ENCODE measurements at places on chromosomes 2 and 18.

DNA sequence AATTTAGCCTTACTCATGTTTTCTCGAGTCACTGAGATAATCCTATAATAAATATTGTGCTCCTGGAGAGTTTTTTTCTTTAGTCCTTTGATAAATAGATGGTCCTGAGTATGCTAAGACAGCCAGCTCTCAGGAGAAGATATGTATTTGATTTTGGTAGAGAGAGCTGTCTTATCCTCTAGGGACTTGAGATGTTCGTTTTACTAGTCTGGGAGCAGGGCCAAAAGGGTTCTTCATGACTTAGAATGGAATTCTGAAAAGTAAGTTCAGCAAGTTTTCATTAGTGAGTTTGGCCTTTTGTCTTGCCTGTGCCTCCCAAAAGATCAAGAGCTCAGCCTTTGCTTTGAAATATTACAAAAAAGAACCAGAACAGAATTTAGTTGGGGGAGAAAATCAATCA is 246.7 kb downstream of the BABAM2 start:
- DNase-seq, result no peak

- DNase-seq, result no peak
Observed at GRCh38 chr18:36045241-36045991, 21.9 kb downstream of the RPRD1A start.

GRCh38 chr2:152488075-152488474 is 153.1 kb downstream of the FMNL2 start:
- no peak for DNase-seq

DNA sequence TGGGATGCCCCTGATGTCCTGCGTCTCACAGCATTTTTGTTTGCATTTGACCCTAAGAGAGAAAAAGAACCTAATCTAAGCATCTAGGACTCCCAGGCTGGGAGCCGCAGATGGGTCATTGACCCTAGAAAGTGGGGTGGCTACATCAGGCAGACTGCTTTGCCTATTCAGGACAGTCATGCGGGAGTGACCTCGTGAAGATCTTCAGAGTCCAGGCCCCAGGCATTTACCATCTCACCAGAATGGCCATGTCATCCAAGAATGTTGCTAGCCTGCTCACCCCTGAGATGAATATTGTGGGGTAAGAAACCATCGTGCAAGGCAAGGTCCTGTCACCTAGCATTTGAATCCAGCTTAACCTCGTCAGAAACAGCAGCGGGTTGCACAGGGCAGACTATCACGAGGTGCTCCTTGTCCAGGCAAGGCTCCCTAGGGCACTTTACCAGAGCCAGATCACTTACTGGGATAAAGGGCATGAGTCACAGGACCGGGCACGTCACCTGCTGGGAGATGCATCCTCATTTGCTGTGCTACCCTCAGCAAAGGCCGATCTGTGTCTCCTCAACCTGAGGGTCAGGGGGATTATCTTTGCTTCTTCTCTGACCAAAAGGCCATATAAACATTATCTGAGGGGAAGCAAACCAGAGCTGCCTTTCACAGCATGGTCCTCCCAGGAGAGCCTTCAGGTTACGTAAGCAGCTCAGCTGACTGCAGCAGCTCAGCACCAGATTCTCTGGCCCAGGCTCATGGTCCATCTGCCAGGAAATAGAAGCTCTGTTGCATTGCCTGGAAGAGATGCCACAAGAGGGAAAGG is 162.3 kb downstream of the ACKR3 start:
- no peak for DNase-seq

DNA sequence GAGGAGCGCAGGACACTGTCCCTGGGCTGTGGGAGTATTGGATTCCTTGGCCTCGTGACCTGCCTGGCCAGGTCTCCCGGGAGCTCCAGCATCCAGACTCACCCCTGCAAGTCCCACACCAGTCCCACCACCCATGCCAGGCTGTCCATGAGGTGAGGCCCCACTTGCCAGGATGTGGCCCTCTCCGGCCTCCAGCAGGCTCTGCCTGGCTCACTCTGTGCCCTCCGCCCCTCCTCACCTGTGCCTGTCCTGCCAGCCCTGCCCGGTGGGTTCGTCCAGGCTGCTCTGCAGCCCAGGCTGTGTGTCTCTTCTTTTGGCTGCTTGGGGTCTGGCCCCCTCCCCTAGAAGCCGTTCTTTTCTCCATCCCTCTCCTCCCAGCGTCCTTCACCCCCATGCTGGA is 436.8 kb upstream of the MYT1L start:
- DNase-seq, result no peak

- no peak for DNase-seq
Observed at GRCh38 chr2:207792244-207792785, 22.6 kb upstream of the FZD5 start.

GRCh38 chr2:32624812-32625211 is 3.0 kb upstream of the TTC27 start:
- no peak for DNase-seq

DNA sequence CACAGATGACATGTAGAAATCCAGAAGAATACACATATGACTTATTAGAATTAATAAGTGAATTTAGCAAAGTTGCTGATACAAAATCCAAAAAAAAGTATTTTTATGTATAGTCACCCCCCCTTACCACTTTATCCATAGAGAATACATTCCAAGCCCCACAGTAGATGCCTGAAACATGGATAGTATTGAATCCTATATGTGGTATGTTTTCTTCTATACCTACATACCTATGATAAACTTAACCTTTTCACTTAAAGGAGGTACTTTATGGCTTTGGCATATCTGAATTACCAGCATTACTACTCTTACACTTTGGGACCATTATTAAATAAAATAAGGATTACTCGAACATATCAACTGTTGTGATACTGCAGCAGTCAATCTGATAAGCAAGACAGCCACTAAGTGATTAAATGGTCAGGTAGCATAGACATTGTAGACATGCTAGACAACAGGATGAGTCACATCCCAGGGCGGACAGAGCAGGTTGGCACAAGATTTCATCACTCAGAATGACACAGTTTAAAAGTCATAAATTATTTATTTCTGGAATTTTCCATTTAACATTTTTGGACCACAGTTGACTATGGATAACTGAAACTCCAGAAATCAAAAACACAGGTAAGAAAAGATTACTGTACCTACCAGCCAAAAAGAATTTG is 208.2 kb upstream of the CHAC2 start:
- DNase-seq, result no peak

- DNase-seq, result no peak
Observed at GRCh38 chr18:26971409-26971808, 105.9 kb upstream of the AQP4 start.

DNA sequence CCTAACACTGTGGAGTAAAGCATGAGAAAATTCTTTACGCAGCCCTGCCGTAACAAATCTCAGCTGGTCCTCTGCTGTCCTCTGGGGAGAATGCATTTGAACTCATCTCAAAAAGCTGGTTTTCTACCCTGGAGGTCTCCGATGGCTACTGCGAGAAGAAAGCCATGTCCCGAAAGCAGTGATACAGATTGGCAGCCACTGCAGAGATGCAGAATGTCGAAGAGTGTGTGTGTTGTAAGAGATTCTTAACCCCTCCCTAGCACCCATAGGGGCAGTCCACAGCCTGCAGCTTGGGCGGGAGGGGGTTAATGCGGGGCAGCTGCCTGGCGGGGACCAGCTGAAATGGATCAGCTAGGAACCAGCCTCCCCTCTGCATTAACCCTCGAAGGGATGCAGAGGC is 235.9 kb downstream of the ZNF516 start:
- DNase-seq, result no peak

DNA sequence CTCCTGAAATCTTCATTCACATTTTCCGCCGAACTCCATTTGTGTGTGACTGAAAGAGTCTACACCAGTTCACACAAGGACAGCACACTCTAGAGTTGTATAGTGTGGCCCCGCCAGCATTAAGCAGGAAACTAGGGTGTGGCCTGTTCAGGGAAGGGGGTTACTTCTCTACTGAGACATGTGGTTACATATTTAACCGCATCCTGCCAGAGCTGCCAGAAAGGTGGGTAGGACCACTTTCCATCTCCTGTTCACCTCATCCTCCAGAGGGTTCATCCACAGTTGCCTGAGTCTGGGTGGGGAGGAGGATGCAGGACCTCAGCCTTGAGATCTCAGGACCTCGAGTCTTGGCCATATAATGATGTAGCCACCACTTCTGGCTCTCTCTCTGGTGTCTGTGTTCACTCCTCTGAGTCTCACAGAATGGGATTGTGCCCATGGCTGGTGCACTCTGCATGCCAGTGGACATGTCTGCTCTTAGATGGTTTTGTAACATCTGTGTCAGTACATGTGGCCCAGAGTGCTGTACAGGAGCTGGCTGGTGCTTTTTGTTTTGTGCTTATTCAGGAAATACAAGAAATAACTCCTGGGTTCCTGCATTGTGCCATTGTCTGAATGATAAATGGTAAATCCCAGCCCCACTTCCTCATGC is 7.7 kb upstream of the SP140L start:
- no peak for DNase-seq

DNA sequence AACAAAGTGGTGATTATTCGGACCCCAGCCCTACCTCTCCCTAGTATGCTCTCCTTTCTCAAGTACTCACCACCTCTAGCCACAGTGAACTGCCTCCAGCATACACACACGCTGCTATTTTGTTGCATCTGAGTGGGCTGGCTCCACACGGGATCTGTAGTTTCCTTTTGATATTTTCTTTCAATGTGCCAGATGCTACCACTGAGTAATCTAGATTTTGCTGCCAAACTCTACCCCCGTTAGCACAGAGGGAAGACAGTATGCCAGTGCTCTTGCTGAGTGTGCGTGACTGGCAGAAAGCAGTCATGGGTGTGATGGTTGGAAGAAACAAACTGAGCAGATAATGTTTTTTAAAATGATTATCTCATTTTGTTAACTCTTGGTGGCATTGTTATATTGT is 11.6 kb downstream of the CFLAR start:
- DNase-seq, result no peak

- DNase-seq, result no peak
Observed at GRCh38 chr2:74682501-74682900, 28.5 kb downstream of the SEMA4F start.

GRCh38 chr2:16189029-16189835 is 248.9 kb downstream of the MYCN start:
- no peak for DNase-seq

DNA sequence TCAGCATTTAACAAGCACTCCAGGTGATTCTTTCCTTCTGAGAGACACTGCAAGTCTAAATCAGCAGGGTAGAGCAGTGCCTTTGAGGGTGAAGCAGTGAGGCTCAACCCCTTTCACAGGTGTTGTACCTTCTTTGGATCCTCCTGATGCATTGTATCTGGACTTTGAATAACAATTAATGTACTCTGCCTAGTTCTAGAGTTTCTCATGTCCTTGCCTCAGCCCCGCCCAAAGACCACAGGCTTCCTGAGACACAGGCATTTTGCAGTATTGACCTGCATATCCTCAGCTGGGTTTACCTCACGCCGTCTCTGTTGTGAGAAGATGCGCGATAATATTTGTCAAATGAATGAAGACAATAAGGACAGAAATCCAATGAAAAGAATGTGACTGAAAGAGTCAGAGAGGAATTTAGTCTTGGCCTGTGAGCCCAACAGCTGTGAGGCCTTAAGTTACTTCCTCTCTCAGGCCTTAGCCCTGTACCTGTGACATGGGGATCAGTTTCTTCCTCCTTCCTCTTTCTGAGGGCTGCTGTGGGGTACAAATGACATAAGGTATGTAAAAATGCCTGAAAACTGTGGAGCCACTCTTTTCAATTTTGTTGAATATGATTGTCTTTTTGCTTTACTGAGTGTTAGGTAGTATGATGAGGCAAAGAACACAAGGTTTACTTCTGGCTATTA is 43.7 kb downstream of the WIPF1 start:
- DNase-seq, result no peak

DNA sequence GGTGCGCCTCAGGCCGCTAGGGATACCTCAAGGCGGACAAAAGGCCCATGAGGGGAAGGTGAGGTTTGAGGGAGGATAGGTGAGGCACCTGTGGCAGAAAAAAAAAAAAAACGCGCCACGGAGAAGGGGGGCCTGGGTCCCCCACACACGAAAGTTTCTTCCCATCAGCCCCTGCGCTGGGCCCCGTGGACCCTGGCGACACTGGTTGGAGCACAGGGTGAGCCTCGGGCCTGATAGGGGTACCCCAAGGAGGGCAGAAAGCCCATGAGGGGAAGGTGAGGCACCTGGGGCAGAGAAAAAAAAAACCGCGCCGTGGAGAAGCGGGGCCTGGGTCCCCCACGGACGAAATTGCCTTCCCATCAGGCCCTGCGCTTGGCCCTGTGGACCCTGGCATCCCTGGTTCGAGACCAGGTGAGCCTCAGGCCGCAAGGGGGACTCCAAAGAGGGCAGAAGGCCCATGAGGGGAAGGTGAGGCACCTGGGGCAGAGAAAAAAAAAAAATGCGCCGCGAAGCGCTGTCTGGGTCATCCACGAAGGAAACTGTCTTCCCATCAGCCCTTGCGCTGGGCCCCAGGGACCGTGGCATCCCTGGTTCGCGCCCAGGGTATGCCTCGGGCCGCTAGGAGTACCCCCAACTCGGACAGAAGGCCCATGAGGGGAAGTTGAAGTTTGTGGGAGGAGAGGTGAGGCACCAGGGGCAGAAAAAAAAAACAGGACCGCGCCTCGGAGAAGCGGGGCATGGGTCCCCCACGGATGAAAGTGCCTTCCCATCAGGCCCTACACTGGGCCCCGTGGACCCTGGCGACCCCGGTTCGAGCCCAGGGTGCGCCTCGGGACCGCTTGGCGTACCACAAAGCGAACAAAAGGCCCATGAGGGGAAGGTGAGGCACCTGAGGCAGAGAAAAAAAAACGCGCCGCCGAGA is 226.2 kb downstream of the CCDC74A start:
- DNase-seq, result no peak

GRCh38 chr2:3557639-3558204 is 411 bp downstream of the RNASEH1 start:
- peak; percentile 19 for DNase-seq

- no peak for DNase-seq
Observed at GRCh38 chr2:11781602-11782001, 35.2 kb downstream of the LPIN1 start.

- peak; percentile 48 for DNase-seq
Observed at GRCh38 chr2:126971481-126972278, 73.0 kb downstream of the TEX51 start.

GRCh38 chr2:157821519-157822131 is 54.5 kb downstream of the ACVR1 start:
- no peak for DNase-seq

- no peak for DNase-seq
Observed at GRCh38 chr2:55025627-55026026, 24.6 kb downstream of the RTN4 start.

DNA sequence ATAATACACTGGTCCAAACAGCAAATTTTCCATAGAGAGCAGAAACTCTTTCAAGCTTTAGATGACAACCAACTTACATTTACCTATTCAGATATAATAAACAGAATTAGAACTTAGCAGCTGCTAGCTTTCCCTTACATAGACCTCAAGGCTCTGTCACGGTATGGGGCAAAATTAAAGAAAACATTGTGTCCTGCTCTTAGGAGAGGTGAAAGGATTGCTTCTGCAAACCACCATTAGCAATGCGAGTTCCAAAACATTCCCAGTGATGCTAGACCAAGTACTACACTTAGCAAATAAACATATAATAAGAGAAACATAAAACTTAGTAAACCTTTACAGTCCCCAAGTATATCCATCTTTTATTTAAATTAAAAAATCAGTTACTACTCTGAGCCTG is 183.3 kb downstream of the CAMKMT start:
- no peak for DNase-seq

- DNase-seq, result no peak
Observed at GRCh38 chr2:129253461-129253812, 726.0 kb upstream of the RAB6C start.

Measured in SW 1271 (cell line).